Stimulated activated CD4-positive, alpha-beta T cell treated with anti-CD3 and anti-CD28 coated beads, TNF-alpha, amount 100 ng/mL, for 24 hours (primary cell): ENCODE measurements at places on chromosomes 2 and 18.

DNA sequence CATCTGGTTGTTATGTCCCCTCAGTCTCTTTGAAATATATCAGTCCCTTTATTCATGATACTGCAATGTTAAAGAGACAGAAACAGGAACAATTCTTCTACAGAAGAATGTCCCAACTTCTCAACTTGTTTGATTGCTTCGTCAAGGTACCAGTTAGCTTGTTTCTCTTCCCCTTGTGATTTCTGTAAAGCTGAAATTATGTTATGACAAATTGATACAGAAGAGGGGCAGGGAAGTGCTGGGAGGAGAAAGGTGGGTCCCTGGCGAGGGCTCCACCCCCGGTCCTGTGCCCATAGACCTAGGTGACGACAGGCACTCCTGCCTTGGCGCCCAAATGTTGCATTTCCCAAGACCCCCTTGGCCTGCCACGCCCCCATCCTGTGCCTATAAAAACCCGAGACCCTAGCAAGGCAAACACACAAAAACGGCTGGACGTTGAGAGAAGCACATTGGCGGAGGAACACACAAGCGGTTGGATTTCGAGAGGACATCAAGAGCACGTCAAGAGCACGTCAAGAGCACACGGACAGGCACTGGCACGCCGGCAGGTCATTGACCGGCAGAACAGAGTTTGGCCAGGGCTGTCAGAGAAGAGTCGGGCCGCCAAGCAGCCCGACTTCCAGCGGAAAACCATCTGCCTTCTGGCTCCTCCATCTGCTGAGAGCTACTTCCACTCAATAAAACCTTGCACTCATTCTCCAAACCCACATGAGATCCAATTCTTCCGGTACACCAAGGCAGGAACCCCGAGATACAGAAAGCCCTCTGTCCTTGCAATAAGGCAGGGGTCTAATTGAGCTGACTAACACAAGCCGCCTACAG lies 11.5 kb upstream of the RTN4 start:
- DNase-seq: no peak

DNA sequence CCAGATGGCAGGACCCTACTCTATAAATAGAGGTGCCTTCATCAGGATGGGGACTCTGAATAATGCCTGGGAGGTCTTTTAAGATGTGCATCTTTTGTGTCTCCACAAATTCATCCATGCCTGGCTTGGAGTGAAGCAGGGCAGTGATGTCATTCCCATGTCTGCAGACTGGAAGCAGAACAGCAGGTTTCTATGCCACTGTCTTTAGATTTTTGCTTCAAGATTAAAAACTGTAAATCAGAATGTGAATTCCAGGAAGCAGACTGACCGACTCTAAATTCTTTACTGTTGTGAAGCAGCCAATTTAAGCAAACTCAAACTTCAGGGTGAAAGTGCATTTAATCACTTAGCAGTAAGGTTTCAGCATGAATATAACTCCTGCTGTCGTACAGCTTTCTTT lies 159.3 kb downstream of the SCG2 start:
- no peak for DNase-seq

- DNase-seq: no peak
Measured at GRCh38 chr2:121376535-121377250, 91.7 kb upstream of the TFCP2L1 start.

DNA sequence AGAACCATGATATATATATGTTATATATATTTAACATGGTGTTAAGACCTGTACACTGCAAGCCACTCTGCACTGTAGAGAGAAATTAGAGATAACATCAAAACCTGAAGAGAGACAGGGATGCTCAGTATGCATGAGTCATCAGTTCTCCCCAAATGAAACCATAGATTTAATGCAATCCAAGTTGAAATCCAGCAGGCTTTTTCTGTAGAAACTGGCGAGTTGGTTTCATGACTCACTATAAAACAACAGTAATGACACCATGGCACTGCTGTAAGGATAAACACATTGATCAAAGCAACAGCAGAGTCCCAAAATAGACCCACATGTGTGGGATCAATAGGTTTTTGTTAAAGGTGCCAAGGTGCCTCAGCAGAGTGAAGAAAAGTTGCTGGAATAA lies 65.8 kb downstream of the RTP5 start:
- DNase-seq: no peak
